ENCODE measurements at places on chromosomes 13 and 19.

- peak; percentile 1 for DNase-seq
These were observed 84.8 kb downstream of the PCDH17 start for GRCh38 chr13:57716295-57716694.

DNA sequence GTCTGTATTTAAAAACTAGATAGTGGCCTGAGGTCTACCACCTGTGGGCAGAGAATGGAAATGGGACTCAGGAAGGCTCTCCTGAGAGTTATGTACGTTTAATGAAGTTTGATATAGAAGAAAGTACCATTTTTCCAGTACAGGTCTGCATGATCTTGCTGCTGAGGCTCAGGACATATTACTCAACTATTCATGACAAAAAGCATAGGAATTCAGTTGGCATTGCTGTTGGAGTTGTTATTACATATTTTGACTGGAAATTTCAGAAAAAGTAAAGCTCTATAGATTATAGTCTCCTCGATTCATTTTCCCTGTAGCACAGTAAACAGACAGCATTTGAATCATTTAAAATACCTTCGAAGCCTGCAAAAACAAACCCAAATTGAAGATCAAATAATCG is 469.8 kb downstream of the DCT start:
- DNase-seq: no peak

GRCh38 chr19:55212447-55212846 is 3.1 kb upstream of the PTPRH start:
- DNase-seq: peak; percentile 66

GRCh38 chr13:73466561-73466960 is 407.8 kb downstream of the KLF5 start:
- DNase-seq: no peak

DNA sequence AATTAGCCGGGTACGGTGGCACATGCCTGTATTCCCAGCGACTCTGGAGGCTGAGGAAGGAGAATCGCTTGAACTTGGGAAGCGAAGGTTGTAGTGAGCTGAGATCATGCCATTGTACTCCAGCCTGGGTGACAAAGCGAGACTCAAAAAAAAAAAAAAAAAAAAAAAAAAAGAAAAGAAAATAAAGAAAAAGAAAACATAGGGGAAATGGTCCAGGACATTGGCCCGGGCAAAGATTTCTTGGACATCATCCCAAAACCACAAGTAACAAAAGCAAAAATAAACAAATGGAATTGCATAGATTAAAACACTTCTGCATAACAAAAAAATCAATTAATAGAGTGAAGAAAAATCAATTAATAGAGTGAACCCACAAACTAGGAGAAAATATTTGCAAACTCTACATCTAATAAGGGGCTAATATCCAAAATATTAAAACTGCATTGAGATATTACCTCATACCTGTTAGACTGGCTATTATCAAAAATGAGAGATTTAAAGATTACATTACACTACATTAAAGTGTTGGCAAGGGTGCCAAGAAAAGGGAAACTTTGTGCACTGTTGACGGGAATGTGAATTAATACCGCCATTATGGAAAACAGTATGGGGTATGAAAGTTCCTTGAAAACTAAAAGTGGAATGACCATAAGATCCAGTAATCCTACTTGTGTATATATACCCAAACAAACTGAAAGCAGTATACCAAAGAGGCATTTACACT is 18.5 kb upstream of the ABCC4 start:
- no peak for DNase-seq

DNA sequence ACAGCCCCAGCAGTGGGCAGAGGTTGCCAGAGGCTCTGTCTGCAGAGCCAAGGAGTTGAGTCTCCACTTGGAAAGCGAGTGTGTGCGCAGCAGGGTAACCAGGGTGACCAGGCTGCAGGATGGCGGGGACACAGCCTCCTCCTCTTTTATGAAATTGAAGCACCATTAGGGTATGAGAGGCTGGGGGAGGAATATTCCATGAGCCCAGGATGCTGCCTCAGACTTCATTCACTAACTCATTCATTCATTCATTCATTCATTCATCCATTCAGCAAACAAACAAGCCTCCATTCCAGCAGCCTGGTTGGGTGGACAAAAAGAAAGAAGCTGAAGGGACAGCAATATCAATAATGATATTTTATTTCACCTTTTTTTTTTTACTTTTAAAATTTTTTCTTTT is 6.6 kb upstream of the LMTK3 start:
- no peak for DNase-seq

DNA sequence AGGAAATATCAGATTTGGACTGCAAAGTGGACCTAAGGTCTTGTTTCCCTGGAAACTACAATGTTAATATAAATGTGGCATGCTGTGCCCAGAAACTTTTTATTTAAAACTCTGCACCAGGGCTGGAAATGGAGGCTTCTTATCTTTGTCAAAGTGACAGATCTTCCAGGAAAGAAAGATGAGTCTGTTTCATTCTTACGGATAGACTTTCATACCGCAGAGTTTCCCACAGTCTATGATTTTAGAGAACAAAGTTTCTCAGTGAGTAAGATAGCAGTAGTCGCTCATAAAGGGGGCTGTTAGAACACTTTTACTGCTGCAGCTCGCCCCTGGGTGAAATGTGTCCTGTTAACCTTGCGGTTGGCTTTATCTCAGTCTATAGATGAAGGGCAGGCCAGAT is 6.7 kb downstream of the CLEC11A start:
- DNase-seq: no peak

- DNase-seq: no peak
These were observed 82.0 kb downstream of the MYO16 start for GRCh38 chr13:108711386-108711785.

- peak; percentile 75 for DNase-seq
These were observed 24.8 kb downstream of the MAP4K1 start for GRCh38 chr19:38592940-38593339.

DNA sequence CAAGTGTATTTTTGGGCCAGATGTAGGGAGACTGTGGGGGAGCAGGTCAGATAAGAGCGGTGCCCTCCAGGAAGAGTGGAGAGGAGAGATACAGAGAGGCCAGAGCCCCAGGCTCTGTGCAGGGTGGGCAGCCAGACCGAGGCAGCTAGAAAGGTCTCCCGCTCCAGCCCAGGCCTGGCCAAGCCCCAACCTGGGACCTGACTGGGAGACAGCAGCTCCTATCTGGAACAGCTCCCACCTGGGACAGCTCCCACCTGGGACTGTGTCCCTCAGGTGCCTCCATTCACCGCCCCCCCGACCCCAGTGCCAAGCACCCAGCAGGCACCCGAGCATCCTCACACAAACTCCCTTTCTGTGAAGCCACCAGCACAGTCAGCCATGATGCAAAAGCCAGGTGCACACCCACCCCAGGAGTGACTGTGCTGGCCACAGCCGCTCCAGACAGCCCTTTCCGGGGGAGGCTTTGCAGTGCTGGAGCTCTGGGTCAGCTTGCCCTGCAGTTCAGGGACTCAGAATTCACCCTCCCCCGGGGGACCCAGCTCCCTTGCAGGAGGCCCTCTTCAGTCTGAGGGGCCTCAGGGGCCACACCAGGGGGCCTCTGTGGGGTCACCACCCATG is 2.1 kb upstream of the GRTP1 start:
- DNase-seq: no peak

DNA sequence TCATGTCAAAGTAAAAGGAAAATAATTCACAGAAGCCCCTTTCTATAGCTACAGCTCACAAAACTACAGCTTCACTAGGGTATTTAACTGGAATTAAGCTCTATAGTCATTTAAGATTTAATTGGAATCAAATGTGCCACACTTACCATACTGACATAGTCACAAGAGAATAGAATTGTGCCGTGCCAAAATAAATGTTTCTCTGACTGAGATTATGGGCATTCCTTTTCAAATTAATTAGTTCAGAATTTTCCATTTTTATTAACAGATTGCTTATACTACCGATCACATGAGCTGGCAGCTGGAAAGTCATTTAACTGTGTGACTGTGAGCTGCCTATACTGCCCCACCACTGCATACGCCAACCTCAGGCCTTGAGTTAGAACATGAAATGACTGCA is 108.4 kb downstream of the LHFPL6 start:
- DNase-seq: no peak

- DNase-seq: no peak
These were observed 108.5 kb downstream of the PAN3 start for GRCh38 chr13:28246891-28247290.

- DNase-seq: no peak
These were observed 1.2 kb upstream of the ENOX1 start for GRCh38 chr13:43787997-43788396.

DNA sequence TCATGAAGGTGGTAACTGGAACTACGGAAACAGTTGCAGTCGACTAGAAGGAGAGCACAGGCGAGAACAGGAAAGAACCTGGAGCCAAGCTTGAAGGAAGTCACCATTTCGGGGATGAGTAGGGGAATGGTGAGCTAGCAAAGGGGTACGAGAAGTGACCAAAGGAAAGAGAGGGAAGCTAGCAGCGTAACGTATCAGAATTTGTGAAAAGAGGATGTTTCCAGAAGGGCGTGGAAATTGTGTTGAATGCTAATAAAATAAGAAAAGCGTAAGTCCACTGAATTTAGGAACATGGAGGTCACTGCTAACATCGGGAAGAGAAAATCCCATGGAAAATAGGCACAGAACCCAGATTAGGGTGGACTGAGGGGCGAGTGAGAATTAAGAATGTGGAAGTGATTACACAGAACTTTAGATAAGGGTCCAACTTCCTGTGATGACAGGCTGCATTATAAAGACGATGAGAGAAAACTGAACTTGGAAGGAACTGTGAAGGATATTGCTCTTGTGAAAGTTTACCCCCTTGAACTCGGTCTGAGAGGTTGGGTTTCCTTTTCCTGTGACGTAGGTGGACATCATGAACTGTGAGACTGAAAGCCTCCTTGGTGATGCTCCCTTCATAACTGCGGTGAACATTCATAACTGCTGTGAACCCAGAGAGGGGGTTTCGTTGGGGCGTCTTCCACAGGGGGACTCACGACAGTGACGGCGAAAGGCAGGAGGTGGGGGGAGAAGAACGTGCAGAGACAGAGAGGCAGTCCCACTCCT is 2.0 kb upstream of the FFAR2 start:
- no peak for DNase-seq

DNA sequence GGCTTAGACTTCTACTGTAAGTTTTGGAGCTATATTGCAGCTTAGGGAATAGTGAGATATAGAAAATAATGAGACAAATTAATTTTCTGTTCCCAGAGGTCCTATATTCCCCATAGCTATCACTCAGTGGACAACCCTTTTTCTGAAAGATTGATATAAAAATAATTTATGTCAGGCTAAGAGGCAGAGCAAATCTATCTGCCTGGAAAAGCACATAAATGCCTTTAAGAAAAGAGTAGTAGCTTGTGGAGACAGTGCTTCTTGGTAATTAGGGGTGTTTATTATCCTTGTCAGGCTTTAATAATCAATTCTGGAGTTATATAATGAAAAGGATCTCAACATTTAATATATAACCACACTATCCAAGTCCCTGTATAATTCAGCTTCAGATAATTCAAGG is 1162.8 kb upstream of the PCDH20 start:
- no peak for DNase-seq

DNA sequence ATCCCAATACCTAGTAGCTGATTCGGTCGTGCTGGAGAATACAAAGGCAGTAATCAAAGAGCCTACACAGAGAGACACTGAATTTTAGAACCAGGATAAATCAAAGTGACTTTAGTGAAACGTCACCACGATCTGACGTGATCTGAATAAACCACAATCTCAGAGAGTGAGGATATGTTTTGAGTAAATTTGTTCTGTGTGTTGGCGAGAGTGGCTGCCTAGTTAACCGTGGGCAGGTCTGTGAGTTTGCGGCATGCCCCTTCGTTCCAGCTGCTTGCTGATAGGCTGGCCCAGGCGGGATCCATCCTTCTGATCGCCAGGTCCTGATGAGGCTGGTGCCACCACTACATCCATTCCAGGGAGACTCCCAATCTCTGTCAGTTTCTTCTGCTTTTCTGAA is 40.4 kb downstream of the LRCH1 start:
- DNase-seq: no peak

DNA sequence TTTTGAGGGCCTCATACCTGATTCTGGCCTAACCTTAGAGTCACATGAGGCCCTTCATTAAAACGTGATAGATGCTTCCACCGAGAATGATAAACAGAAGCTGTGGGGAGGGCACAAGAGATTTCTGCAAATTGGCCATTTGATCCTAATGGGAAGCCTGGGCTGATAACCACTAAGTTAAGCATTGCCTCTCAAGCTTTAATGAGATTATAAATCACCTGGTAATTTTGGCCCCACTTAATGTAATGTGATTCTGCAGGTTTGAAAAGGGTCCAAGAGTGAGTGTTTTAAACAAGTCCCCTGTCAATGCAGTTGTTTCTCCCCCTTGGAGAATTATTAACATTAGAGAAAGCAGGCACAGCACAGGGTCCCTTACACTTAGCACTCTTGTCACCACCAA is 42.0 kb downstream of the ZNF486 start:
- no peak for DNase-seq

- no peak for DNase-seq
These were observed 1.5 kb downstream of the HIPK4 start for GRCh38 chr19:40388481-40388880.

DNA sequence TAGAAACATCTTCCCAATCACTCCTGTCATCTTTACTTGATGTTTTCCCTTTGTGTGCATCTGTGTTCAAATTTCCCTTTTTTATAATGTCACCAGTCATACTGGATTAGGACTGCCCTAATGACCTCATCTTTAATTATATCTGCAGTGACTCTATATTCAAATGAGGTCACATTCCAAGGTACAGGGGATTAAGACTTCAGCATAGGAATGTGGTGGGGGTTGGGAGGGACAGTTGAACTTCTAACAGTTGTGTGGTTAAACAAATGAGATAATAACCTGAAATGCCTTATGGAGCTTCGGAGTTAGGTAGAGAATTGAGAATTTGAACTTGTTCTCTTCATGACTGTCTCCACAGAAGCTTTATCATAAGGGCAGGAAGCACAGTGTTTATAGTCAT is 23.0 kb downstream of the PAN3 start:
- no peak for DNase-seq

GRCh38 chr19:46298479-46299003 is 1.7 kb downstream of the HIF3A start:
- DNase-seq: no peak

DNA sequence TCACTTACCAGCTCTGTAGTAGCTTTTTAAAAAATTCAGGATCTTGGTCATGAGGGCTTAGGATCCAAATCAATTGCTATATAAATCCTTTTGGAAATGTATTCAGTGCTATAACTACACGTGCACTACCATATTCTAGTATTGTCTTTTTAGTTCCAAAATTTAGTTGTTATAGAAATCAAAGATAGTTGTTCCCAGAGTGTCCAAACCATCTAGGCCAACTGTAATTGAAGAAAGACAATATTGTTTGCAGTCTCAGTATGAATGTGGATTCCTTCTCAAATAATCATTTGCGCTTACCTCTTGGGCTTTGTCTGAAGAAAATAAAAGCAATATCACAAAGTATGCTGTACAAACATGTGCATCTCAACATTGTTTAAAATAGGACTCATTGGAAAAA is 184.1 kb upstream of the EDNRB start:
- DNase-seq: no peak

- no peak for DNase-seq
These were observed 48.6 kb upstream of the UBE2L5 start for GRCh38 chr13:30373727-30374126.

Measured in HuH-7 (cell line).